ENCODE measurements at places on chromosomes 6 and 20.
A peak's percentile ranks its signal among the peaks of the same experiment; 100 is the strongest.

DNA sequence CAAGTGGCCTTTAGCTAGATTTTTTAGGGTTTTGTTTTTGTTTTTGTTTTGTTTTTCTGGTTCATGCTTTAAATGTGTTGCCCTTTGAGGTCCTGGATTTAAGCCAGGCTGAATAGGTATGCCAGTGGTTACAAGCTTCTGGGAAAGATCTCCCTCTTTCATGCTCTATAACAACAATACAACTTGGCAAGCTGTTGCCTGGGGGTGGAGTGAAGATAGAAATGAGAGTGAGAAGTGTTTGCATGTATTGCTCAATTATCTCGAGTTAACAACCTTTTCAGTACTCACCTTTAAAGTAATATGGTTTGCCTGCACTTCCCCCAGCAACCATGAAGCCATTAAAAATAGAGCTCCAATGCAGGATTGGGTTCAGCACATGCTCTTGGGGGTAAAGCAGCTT lies 19.2 kb upstream of the HAO1 start:
- no peak for DNase-seq

GRCh38 chr20:22404419-22405170 lies 179.8 kb downstream of the FOXA2 start:
- peak; percentile 39 for DNase-seq

DNA sequence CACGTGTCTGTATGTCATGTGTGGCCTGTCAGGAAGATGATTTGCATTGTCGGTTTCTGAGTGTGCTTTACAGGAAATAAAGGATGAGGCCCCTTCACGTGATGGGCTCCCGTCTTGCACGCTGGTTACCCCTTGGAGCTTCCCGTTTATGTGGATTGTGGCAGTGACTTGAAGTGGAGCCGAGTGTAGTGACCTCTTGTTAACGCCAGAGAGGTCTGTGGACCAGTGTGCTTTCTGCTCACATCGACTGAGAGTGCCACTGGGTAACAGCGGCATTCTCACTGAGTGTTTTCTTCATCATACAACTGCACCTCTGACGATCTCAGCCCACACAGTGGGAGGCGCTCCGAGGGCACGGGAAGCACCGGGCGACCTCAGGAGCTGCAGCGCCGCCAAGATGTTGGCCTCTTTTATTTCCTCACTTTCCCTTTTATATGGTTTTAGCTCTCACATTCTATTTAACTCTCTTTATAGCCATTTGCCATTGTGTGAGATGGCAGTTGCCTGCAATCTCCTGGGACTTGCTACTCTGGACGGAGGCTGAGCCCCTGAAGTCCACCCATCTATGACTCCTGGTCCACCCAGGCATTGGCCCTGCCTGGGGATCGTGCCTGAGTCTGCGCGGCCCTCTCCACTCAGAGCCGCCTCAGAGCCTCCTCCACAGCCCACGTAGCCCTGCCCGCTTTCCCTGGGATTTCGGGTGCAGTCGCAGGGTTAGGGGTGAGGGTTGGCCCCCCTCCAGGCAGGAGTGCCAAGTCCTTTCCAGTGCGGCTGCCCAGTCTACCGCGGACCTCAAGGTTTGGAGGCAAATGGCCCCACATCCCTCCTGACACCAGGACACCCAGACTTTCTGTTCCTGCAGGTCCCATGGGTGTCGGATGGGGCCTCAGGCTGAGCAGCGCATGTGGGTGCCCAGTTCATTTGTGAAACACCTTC lies 238.9 kb downstream of the ERMARD start:
- DNase-seq, result no peak

- DNase-seq, result peak; percentile 85
Measured at GRCh38 chr6:52539607-52540006, 37.3 kb downstream of the TRAM2 start.

DNA sequence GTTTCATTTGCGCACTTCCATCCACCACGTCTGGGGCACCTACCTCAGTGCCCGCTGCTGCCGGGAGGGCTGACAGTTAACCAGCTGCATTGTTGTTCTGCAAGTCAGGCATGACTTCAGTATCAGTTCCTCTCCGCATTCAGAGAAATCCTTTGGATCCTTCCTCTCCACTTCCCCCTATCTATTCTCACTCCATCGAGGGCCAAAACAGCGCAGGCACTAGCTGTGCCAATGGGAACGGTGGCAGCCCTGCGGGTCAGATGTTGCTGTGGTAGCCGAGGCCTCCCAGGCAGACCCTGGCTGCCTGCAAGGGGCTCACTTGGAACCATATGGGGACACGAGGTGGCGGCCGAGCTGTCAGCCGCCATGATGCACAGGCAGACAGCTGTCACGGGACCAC lies 64.2 kb upstream of the INSM1 start:
- DNase-seq, result no peak

GRCh38 chr6:1104988-1105670 lies 206.8 kb upstream of the FOXQ1 start:
- no peak for DNase-seq

DNA sequence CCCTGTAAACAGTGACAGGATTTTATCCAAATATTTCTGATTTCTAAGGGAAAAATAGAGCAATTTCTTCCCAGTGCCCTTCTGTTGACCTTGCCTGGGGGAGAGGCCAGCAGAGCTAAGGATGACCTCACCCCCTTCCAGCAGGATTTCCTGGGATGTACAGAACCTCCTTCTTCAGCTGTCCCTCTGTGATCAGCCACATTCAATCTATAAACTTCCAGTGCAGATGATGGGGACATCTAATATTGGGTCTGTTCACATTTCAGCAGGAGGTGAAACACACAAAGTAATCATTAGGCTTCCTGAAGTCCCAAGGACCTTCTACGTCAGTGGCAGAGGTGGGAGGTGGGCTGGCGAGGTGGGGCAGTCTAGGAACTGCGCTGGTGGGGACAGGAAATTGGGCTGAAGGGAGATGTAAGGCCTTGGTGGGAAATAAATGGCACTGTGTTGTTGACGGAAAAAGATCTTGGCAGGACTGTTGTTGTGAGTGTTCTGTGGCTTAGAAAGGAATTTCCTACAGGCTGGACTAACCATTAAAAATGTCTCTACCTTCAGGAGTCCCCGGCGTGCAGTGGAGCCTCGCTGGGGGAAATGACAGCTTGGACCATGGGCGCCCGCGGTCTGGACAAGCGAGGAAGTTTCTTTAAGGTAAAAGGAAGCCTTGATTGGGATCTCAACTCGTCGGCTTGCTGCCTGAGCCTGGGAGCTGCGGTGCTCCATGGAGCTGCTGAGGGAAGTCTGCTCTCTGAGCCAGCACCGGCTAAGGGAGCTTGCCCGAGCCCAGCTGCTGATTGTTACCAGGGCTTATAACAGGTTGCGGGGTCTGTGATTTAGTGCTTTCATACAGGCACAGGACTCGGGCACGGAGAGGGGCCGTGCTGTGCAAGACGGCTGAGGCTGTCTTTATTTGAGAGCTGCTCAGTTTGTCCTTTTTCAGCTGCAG lies 127.9 kb upstream of the NAA20 start:
- DNase-seq, result peak; percentile 86

- DNase-seq, result no peak
Measured at GRCh38 chr6:158808941-158809678, 10.1 kb downstream of the EZR start.

- peak; percentile 99 for DNase-seq
Measured at GRCh38 chr20:45779011-45779915, 12.4 kb downstream of the WFDC3 start.

- no peak for DNase-seq
Measured at GRCh38 chr20:63318391-63319163, 25.6 kb downstream of the COL20A1 start.

- DNase-seq, result no peak
Measured at GRCh38 chr20:48236000-48236970, 451.0 kb upstream of the SULF2 start.

- no peak for DNase-seq
Measured at GRCh38 chr6:44363377-44363926, 21.0 kb downstream of the SPATS1 start.

GRCh38 chr6:42787063-42787472 lies 5.2 kb downstream of the BICRAL start:
- no peak for DNase-seq

GRCh38 chr6:21149470-21149869 lies 444.1 kb upstream of the SOX4 start:
- peak; percentile 34 for DNase-seq

GRCh38 chr6:106659859-106660258 lies 30.5 kb downstream of the QRSL1 start:
- DNase-seq, result no peak

DNA sequence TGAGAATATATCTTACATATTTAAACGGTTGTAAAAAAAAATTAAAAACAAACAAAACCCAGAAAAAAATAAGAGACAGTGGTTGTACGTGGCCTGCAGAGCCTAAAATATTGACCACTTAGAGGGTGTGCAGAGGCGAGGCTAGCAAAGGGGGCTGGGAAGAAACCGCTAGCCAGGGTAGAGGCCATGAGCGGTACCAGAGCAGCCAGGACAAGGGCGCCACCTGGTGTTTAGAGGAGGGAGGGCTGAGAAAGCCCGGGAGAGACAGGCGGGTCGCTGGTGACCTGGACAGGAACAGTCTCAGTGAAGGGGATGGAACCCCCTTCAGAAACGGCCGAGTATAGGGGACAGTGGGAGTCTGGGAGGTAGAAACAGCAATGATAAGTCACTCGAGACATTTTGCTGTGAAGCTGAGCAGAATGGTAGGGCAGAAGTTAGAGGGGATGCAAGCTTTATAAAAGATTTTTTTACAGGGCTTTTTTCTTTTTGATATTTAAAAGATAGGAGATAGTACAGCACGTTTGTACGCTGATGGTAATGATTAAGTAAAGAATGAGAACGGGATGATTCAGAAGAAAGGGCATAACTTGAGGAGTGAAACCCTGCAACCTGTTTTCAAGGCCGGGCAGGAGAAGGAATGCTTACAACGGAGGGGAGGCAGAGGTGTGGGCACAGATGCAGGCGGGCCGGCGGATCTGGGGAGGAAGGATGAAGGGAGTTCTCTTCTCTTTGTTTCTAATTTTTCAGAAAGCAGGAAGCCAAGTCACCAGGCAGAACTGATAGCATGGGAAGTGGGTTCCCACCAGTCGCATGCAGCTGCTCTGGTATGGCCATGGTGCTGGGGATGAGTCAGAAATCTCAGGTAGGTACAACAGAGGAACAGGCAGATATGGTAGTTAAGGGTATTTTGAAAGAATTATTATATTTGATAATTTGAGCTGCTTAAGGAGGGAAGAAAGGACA lies 76.2 kb downstream of the FAM229B start:
- peak; percentile 50 for DNase-seq

DNA sequence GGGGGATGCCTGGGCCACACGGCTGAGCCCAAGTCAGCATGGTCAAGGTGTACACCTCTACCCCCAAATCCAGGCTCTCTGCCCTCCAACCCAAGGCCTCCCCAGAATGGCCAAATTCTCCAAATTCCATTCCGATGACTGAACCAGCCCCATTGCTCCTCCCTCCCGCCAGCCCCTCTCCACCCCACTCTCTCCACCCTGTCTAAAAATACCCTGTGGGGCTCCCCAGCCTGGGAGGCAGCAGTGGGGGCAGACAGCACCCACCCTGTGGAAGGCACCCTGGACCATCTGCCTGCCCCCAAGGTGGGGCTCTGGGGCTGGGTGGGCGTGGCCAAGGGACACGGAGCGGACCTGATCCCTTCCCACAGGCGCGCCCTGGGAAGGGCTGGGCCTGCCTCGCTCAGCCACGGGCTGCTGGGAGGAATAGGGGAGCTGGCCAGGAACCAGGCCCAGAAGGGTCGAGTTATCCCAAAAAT lies 11.4 kb downstream of the TEAD3 start:
- DNase-seq, result peak; percentile 60

GRCh38 chr6:16224409-16224808 lies 14.0 kb upstream of the GMPR start:
- DNase-seq, result no peak

DNA sequence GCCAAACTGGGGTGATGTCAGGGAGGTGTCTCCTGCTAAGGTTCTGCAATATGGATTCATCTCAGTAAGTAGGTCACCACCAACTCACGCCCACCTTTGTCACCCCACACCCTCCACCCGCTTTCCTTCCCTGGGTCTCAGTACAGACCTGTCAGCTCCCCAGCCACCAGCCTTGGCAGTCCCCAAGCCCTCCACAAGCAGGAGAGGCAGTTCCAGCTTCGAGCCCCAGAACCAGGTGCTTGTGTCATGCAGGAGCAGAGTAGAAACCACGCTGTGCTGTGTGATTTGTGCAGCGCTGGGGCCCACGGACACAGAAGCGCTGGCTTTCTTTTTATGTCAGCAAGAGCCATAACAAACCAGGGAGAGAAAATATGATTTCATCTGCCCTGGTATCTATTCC lies 89.0 kb upstream of the CDH4 start:
- DNase-seq, result no peak

DNA sequence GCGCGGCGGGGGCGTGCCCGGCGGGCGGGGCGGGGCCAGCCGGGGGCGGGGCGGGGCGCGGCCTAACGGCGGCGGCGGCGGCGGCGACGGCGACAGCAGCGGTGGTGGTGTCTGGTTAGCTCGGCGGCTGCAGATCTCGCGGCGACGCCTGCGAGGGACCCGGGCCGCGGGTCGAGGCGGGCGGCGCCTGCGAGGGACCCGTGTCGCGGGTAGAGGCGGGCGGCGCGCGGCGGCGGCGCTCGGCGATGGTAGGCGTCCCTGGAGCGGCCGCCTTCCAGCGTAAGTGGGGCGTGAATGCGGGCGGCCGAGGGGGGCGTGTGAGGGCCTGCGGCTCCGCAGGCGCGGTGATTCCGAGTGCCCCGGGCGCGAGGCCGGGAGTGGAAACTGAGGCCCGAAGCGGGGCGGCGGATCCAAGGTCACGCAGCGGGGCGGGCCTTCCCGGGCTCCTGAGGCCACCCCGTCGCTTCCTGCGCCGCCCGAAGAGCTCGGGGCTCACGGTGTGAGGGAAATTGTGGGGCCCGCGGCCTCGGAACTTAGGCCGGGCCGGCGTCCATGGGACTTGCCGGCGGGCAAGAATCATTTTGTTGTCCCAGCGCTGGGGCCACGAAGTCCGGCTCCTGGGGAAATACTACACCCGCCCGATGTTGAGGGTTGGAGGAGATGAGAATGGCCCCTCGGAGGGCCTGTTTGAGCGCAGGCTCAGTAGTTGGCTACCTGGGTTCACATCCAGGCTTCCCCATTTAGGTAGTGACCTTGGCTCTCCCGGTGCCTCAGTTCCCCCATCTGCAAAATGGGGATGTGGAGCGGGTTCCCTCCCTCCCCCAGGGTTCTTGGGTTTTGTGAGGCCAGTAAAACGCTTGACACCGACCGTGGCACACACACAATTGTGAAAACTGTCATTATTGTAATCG lies at the start of gene CBFA2T2:
Gene CBFA2T2 (plus strand): TSS at position 74 of the 911 bp plus-strand sequence. CDS start 172 bp downstream, at position 246.
- peak; percentile 64 for DNase-seq

DNA sequence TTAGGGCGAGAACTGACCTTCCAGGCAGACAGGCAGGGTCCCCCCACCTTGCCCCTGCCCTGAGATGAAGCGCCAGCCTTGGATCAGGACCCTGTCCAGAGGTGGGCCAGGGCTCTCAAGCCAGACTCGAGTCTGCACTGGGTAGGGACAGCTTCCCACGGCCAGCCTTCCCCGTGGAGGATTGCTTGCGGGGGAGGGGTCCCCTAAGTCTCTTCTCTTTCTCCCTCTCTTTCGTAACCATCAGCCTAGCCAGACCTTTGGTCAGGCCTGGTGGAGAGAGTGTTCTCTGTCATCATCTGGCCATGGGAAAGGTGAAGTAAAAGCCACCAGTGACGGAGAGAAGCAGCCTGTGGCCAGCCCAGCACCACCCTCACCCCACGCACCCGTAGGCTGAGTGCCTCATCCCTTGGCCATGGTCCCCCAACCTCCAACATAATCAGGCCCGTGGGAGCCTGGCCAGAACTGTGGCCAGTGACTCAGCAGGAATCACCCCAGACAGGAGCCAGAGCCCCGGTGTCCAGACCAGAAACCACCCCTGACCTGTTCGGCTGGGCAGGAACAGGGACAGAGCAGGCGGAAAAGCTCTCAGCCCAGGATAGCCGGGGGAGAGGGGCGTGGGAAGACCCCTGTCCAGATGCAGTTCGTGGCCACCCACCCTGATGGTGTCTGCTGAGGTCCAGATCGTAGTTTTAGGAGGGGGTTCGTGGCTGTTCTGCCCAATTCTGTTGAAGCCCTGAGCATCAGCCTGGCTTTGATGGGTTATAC lies 47.1 kb downstream of the SNAI1 start:
- DNase-seq, result peak; percentile 97

Measured in cardiac fibroblast (primary cell).